Endodermal cell (in vitro differentiated cells): ENCODE measurements at places on chromosomes 1 and 21. TPM values are rescaled to one million over a fixed set of nuclear protein-coding genes. Genes with fewer than 3 reads are reported as not detected.

- no peak overlapping the region for H3K27ac ChIP-seq
- peaks cover 6% of the 10 kb centered on the region for H3K36me3 ChIP-seq
- DNase-seq: peak; percentile 20
- H3K27me3 ChIP-seq: no peaks in the 10 kb centered on the region
These were observed 12.4 kb upstream of the PLXNA2 start for GRCh38 chr1:208256556-208256955.

DNA sequence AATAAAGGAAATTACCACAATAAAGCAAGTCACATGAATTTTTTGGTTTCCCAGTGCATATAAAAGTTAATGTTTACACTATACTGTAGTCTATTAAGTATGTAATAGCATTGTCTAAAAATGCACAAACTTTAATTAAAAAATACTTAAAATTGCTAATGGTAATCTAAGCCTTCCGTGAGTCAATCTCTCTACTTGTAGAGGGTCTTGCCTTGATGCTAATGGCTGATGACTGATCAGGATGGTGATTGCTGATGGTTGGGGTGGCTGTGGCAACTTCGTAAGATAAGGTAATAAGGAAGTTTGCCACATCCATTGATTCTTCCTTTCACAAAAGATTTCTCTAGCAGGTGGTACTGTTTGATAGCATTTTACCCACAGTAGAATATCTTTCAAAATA, 466.6 kb upstream of the PROX1 start:
- H3K4me1 ChIP-seq: peaks cover 2% of the 10 kb centered on the region
- no peak overlapping the region for H3K27ac ChIP-seq
- no peak for DNase-seq
- no peaks in the 10 kb centered on the region for H3K36me3 ChIP-seq
- H3K27me3 ChIP-seq: no peaks in the 10 kb centered on the region

- DNase-seq: peak; percentile 60
- H3K4me1 ChIP-seq: no peaks in the 10 kb centered on the region
- H3K27ac ChIP-seq: no peak overlapping the region
- no peak overlapping the region for H3K4me3 ChIP-seq
These were observed 182.9 kb downstream of the ZNF281 start for GRCh38 chr1:200226969-200227303.

DNA sequence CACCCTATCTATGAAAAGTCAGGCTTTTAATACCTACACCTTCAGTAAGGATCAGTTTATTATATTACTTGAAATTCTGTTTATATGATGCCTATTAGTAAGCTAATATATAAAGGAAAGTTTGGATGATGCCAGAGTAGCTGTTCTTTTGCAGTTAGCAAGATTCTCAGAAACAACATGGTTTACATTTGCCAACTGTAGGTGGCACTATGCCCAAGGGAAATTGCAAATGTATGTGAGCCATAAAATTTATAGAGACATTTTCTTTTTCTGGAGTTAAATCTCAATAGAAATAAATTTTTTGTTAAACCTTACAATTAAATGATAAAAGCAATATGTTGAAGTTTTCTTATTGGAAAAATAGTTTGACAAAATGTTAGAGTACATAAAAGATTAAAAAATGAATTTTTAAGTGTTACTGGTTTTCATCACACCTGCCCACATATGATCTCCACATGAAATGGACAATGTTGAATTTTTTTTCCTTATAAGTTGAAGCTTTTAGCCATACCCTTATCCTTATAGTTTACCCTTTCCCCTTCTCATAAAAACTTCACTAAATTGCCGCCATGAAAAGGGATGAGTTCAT, 32.1 kb upstream of the EPHX4 start:
- no peak overlapping the region for H3K4me3 ChIP-seq
- no peaks in the 10 kb centered on the region for H3K27me3 ChIP-seq
- no peaks in the 10 kb centered on the region for H3K4me1 ChIP-seq
- H3K36me3 ChIP-seq: no peaks in the 10 kb centered on the region
- peak; percentile 51 for DNase-seq
- no peak overlapping the region for H3K27ac ChIP-seq

- peaks cover 3% of the 10 kb centered on the region for H3K27me3 ChIP-seq
- DNase-seq: peak; percentile 50
- H3K36me3 ChIP-seq: no peaks in the 10 kb centered on the region
These were observed 180.7 kb downstream of the ZBTB18 start for GRCh38 chr1:244231572-244232315.

- H3K27me3 ChIP-seq: no peaks in the 10 kb centered on the region
- H3K4me3 ChIP-seq: no peak overlapping the region
- no peaks in the 10 kb centered on the region for H3K4me1 ChIP-seq
- H3K27ac ChIP-seq: no peak overlapping the region
- H3K36me3 ChIP-seq: no peaks in the 10 kb centered on the region
These were observed 45.4 kb upstream of the USP1 start for GRCh38 chr1:62391369-62391971.

DNA sequence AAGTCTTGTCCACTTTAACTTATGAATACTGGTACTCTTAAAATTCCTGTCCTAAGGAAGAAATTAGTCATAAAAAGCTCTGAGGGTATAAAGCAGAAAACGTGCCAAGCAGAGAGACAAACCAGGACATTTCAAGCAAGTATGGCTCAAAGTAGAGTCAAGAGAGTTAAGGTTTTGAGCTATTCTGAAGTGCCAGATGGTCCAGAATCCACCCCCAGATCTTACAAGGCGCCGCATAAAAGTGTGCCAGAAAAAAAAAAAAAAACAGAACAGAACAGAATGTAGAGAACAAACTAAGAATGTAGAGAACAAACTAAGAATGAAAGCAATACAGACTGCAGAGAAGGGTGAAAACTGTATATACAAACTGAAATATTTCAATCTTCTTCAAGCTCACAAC, 12.5 kb downstream of the EPS15 start:
- no peak overlapping the region for H3K4me3 ChIP-seq
- H3K4me1 ChIP-seq: no peaks in the 10 kb centered on the region
- H3K36me3 ChIP-seq: peaks cover 7% of the 10 kb centered on the region
- no peak overlapping the region for H3K27ac ChIP-seq
- H3K27me3 ChIP-seq: no peaks in the 10 kb centered on the region
- no peak for DNase-seq

- H3K27me3 ChIP-seq: no peaks in the 10 kb centered on the region
- H3K4me3 ChIP-seq: peak overlapping the region; percentile 92
- no peak for DNase-seq
- H3K36me3 ChIP-seq: peaks cover 49% of the 10 kb centered on the region
- peak overlapping the region; percentile 52 for H3K27ac ChIP-seq
- H3K4me1 ChIP-seq: no peaks in the 10 kb centered on the region
These were observed 7.4 kb downstream of the IRF2BP2 start for GRCh38 chr1:234602334-234603220.

RGS21 gene
- not detected in 2 replicates for total RNA-seq

ABCA4 gene
- 0.86 to 1.6 TPM (median 0.92 TPM) in 3 replicates for total RNA-seq

PPFIA4 gene
- total RNA-seq: 4.3 and 8.4 TPM in 2 replicates

RGS13 gene
- total RNA-seq: not detected in 2 replicates
